ENCODE measurements at places on chromosomes 7 and 10.

DNA sequence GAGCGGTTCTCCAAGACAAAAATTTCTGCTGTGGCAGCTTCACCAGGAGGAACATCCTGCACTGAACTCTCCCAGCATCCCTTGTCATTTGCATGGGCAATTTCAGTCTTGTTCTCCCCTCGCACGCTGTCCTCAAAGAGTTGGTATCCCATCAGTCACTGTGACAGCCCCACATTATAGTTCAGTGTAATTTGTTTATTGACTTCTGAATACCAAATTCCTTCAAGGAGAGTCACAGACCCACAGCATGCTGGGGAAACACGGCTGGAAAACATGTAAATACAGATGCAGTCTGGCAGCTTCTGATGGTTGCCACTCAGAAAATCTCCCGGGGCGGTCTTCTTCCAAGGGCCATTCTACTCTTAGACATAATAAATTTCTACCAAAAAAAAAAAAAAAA is 151.0 kb upstream of the NEBL start:
- no peak for DNase-seq

GRCh38 chr7:83876593-83876992 is 227.7 kb upstream of the SEMA3E start:
- DNase-seq: peak; percentile 19

DNA sequence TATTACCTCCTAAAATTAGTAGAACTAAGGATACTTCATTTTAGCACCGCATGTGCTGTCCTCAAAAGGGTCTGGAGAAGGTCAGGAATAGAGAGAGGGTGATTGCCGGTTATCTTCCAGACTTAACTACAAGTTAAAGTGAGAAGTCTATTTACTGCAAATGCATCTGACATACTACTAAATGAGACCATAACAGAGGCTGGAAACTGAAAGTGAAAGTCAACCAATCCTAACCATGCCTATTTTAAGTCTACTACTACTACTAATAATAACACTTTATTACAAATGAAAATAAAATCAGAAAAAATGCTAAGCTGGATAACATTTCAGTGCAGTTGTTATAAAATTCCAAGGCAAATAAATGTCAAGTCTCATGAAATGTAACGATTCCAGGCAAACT is 244.7 kb downstream of the KIF20B start:
- DNase-seq: no peak

DNA sequence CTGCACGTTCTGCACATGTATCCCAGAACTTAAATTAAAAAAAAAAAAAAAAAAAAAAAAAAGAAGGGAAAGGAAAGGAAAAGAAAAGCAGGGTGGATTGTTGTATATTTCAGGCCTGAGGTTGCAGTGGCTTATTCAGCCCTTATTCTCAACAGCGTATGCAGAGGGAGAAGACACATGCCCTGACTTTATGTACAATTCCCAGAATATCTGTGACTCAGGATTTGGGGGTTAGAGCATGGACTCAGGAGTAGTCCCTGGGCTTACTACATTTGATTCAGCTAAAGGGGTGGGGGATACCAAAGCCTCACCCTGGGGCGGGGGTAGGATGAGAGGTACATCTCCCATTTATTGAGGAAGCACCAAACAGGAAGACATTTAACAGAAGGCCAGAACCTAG is 137.4 kb downstream of the MYOF start:
- DNase-seq: no peak

DNA sequence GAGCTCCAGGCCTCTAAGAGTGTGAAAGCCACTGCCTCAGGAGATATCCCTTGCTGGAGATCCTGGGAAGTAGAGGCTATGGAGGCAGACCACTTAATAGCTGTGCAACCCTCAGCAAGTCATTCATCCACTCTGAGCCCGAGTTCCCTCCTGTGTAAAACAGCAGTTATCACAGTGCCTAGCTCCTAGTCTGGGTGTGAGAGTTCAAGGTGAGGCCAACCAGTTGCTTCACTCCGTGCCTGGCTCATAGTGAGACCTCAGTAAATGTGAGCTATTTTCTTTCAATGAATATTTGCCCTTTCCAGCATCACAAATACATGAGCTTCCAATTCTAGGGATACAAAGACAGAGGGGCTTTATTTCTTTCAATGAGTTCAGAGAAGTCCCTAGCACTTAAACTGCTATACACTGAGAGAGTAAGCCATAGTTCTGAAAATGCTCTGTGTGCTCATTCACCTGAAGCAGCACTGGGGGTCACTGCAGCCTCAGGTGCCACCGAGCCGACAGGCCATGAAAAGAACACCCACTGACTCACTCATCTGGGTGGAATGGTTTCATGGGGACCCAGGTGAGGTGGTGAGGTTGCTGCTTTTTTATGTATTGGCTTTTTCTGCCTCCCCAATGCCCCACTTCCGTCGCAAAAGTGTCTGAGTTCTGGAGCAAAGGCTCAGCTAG is 259.8 kb downstream of the KCNMA1 start:
- DNase-seq: no peak

DNA sequence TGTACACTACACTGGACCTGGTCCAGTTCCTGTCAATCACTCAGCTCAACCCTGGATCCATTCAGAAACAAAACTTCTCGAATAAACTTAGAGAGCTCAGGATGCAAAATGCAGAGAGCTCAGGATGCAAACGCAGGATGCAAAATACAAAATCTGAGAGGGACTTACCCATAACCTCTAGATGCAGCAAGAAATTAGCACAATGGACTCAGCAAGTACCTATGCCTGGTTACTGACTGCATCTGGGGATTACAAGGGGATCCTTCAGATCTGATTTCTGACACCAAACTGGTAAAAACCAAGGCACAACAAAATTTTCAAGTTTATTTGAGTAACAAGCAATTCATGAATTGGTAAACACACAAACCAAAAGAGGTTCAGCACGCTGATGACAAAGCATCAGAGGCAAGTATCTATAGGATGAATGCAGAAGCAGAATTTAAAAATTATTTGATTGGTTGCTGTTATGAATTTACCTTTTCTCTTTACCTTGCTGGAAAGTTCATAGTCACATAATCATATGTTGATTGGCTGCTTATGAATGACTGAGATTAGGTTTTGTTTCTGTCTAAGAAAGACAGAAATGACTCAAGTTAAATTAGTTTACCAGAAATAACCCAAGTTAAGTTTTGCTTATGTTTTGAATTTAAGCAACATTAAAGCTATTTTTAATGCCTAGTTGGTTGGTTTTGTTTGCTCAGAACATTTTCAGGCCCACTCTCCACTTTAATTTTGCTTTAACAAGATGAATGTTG is 11.4 kb downstream of the GIMAP6 start:
- no peak for DNase-seq

- DNase-seq: no peak
Observed at GRCh38 chr10:79430936-79431335, 14.5 kb downstream of the ZCCHC24 start.

GRCh38 chr10:75201793-75202307 is 8.7 kb upstream of the VDAC2 start:
- DNase-seq: no peak

GRCh38 chr7:41881331-41882130 is 178.6 kb upstream of the INHBA start:
- no peak for DNase-seq

- no peak for DNase-seq
Observed at GRCh38 chr10:12973149-12973718, 28.3 kb downstream of the CCDC3 start.

DNA sequence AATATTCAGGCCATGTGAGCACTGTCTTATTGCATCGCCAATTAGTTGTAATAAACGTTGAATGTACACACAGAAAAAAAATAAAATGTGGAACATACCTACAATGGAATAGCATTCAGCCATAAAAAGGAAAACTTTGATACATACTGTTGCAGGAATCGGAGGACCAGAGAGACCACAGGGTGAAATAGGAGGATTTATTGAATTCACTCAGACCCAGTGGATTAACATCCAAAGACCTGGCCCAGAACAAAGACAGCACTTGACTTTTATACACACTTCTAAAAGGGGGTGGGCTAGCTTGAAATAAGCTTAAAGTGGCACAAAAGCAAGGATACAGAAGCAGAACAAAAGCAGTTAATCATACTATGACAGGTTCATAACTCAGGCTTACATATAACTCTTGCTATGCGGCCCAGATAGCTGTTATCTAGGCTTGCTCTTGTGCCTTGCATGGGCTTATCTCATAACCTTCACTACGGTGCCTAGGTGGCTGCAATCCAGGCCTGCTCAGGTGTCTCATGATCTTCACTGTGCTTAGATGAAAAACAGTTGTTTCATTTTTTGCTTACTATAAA is 292.2 kb upstream of the TAC1 start:
- no peak for DNase-seq

GRCh38 chr10:91893051-91893450 is 16.2 kb downstream of the FGFBP3 start:
- no peak for DNase-seq

DNA sequence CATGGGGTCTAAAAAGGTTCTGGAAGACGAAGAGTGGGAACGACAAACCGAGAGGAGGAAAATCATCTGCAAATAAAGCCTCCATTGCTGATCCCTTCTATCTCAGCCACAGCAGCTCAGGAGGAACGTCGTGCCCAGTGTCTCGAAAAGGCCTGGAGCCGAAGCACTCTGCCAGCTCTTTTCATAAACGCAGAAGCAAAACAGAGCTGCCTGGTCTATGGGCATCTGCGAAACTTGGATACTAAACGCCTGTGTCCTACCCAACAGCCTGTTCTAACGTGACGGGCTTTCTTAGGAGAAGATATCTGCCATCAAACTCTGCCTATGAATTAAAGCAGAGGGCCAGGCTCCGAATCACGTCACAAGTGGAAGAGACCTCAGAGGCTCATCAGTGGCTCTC is 68.7 kb downstream of the GNA12 start:
- DNase-seq: no peak

DNA sequence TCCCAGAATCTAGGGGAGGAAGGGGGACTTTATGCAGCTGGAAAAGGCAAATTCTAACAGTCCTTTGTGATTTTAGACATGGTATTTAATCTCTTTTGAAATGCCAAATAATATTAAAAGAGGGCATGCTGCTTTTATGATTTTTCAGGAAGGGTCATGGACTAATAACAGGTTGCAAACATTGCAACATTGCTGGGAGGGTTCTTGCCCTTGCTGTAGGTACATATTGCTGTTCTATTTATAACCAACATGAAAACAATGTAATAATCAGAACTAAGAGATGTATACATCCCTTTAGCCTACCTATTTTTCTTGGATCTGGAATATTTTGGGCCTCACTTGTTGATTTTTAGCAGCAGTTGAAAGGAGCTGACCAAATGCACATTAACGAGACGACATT is 411.6 kb downstream of the KCNMA1 start:
- no peak for DNase-seq

DNA sequence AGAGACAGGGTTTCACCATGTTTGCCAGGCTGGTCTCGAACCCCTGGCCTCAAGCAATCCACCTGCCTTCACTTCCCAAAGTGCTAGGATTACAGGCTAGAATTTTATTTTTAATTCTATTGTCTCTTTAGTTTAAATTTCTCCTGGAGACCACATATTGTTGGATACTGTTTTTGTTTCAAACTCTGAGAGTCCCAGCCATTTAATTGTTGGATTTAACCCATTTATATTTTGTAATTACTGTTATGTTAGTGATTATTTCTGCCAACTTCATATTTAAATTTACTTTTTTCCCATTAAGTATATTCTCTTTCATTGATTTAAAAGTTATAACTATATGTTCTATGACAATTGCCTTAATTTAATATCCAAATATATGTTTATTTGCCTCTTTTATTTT is 185.6 kb downstream of the ZNF248 start:
- DNase-seq: no peak

DNA sequence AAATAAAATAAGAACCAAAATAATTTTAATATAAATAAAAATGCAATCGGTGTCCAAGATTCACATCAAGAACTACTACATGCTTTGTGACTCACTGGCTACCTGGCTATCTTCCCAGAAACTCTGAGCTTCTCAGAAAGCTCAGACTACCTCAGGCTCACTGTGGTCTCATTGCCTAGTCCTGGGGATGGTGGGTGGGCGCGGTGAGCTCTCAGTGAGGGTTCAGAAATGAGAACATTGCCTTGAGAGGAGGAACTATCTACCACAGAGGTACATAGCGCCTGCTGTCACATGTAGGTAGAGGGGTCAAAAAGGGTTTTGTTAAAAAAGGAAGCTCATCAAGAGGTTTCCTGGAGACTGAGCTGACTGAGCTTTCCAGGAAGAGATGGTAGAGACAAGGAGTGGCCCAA is 108.0 kb downstream of the WDFY4 start:
- no peak for DNase-seq

GRCh38 chr7:20602306-20602705 is 13.2 kb upstream of the ABCB5 start:
- no peak for DNase-seq

DNA sequence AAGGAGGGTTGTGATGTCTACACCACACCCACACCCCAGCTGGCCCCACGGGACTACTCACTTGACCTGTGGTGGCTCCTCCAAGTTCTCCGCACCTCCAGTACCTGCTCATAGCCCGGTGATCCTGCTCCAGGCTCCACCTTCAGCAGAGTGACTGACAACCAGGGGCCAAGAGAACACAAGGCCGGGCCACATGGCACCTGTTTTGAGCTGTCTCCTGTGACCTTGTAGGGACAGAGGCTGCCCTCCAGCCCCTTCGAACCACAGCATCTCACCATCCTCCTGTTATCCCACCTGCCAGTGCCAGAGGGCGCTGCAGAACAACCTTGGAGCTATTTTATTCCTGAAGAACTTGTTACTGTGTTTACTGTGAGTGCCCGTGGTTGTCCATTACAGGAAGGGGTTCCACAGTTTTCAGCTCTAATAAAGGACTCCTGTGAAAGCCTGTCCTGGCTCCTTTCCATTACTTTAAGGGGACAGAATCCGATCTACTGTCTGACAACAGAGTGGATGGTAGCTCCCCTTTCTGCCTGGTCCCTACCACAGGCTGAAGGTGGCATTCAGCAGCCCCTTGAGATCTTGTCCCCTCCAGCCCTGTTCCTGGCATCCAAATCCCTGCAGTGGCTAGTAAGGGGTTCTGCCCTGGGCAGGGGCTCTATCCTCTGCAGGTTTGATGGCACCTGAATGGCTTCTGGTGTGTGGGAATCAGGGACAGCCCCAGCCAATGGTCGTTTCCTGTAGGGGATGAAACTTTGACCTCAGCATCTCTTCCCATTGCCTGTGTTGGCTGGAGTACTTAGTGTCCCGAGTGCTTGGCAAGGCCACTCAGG is 50.8 kb downstream of the C10orf120 start:
- DNase-seq: no peak

- peak; percentile 25 for DNase-seq
Observed at GRCh38 chr10:20877986-20878983, 18.8 kb downstream of the NEBL start.

DNA sequence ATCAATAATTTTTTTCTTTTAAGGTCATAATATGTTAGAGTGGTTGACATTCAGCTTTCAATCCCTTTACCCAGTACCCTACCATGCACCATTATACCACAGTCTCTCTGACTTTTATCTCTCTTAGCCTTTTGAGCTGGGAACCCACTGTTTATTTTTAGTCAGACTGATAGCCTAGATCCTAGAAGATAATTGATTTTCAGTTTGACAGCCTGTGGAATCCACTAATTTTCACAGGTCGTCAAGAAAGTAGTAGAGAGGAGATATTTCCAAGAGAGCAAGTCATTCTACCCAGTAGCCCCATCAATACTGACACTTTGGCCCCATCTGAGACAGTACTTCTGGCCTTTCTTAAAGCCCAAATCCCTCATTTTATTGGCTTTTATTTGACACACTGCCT is 67.1 kb upstream of the CC2D2B start:
- DNase-seq: no peak
